ENCODE measurements at places on chromosomes 16 and 17.

GRCh38 chr16:49932434-49932833, 76.5 kb upstream of the ZNF423 start:
- no peak for DNase-seq

GRCh38 chr17:2338315-2338657, 985 bp downstream of the SGSM2 start:
- DNase-seq = peak; percentile 29

GRCh38 chr17:19383681-19384470, 3.1 kb downstream of the MFAP4 start:
- DNase-seq = no peak

GRCh38 chr17:50147841-50148225, 2.6 kb downstream of the PPP1R9B start:
- no peak for DNase-seq

DNA sequence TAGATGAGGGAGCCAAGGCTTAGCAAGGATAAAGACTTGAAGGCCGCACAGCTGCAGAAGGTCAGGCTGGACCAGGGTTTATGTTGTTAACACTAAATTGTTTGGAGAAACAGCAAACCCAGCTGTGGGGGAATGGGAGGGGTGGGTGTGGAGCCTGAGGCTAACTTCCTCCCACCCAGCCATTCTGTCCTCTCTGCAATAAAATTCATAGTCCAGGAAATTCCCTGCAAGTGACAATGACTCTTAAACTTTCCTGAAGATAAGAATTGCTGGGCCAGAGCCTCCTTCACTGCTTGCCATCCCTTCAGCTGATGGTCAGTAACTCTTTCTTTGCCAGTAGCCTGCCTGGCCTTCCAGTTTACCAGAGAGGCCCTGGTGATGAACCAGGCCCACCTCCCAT, 19.4 kb upstream of the ATP5MC1 start:
- DNase-seq = no peak

DNA sequence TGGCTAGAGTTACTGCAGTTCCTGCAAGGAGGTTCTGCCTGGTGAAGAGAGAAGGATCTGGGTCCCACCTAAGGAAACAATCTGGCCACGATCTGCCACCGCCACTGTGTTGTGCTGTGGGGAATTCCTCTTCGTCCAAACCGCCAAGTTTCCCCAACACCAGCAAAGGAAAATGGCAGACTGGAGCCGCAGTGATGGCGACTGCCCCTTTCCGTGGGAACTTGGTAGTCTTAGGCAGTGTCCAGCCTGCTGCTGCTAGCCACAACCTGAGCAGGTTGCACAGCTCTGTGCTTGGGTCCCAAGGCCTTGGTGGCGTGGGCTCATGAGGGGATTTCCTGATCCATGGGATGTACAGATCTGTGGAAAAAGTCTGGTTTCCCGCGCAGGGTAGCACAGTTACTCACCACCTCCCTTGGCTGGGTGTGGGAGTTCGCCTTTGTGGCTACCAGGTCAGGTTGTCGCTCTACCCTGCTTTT, 28.6 kb downstream of the NFATC3 start:
- DNase-seq = no peak

DNA sequence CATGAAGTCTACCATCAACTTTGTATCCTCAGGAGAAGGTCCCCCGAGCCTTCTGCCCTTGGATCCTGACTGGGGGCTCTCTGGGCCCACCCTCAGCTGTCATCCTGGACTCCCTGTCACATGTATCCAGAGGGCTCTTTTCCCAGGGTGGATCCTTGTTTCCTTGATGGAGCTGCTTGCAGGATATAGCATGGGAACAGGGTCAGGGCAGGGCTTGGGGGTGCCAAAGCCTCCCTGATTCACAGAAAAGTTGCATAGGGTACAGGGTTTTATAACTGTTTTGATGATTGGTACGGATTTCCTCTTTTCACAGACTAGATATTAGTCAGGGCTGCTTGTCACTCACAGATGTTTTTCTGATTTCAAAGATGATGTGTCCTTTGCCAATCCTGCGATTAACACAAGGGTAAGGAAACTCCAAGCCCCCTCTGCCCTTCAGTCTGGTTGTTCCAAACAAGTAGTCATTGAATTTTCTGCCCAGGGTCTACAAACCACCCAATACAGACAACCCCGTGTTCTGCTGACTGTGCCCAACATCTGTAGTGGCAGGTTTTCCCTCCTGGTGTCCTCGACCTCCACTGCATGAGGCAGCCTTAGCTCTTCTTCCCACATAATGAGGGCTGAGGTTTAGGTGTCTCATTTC, 20.6 kb upstream of the SLC35G3 start:
- DNase-seq = peak; percentile 35

DNA sequence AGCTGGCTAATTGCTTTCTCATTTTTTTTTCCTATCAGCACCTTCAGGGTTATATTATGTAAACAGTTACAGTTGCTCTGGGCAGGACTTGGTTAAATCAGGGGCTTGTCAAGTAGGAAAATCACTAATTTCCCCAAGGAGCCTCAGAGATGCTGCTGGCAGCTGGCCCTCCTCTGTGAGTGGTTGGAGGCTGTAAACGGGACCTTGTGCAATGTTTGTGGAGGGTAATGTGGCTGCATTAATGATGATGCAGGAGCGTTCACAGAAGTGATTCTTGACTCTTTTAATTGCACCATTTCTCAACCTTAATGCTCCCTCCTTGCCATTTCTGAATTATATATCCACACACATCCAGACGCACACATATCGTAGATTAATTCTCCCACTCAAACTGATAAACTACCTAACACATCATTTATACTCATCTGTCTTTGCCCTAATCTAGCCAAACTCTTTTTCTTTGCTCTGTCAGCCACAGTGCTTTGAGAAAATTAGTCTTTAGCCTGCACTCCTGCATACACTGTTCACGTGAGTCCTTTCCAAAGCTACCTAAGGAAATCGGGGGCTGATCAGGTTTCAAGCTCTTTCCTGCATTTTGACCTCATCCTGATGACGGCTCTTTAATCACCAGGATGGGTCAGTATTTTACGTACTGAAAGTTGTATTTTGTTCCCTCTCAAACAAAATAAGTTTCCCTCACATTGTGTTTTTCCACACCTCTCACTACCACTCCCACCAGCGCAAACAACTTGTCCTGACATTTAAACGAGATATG, 154.4 kb upstream of the PIRT start:
- no peak for DNase-seq

- DNase-seq = no peak
Observed at GRCh38 chr16:73886426-73886825, 410.2 kb upstream of the PSMD7 start.

DNA sequence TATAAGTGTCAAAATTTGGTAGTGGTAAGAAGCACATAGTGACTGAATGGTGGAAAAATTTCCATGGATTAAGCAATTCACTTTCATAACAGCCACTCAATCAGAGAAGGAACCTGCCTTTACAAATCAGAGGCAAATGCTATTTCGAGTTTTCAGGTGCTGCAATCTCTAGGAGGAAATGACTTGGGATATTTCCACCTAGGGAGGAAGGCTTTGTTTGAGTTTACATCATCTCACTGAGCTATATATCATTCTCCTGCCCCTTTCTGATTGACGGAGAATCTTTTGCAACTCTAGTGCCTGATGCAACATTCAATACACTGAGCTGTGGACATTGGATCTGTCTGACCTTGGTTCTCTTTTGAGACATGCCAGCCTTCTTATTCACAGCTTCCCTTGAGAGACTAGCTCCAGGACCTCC, 26.3 kb downstream of the MARCHF10 start:
- DNase-seq = no peak

DNA sequence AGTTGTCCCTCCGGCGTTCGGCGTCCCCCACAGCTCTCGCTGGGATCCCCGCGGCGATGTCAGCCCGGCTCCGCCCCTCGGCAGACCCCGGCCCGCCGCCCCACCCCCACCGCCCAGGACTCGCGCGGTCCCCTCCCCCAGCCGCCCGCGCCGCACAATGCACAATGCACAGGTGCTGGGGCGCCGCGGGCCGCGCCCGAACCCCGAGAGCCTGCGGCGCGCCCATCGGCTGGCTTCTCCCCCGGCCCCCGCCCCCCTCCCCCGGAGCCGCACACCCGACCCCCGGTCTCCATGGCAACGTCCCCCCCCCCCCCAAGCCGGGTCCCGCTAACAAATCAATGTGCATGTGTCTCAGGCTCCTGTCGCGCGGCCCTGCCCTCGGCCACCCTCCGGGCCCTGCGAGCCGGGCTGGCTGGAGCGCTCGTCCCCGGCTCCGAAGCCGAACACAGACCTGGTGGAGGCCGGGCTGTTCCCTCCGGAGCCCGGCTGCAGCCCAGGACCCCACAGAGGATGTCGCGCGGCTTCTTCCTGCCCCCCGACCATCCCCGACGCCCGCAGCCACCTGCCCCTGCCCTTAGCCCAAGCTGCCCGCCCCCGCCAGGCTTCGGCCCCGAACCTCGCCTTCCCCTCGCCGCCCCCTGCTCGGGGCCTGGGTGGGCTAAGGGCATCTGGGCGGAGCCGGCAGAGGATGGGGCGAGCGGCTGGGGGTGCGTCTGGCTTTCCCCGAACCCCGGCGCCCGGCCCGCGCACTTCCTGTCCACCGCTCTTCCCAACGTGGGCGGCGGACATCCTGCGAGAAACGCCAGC, 818 bp upstream of the CBX8 start:
- DNase-seq = no peak

GRCh38 chr17:45243750-45244149, 18.1 kb downstream of the SPATA32 start:
- no peak for DNase-seq

DNA sequence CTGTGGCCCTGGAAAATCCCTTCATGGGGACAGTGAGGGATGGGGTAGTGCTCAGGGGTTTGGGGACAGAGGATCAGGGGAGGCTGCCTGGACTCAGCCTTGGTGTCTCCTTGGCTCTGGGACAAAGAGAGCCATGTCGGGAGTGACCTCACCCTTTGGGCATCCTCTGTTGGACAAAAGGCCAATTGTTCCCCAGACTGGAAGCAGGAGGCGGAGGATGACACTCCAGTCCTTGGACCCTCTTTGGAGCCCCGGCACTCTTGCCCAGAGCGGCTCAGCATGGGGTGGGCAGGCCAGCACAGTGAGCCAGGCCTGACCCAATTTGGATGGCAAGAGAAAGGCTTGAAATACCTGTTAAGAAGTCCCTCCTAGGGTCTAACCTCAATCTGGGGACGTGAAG, 39.4 kb upstream of the PHB1 start:
- no peak for DNase-seq

DNA sequence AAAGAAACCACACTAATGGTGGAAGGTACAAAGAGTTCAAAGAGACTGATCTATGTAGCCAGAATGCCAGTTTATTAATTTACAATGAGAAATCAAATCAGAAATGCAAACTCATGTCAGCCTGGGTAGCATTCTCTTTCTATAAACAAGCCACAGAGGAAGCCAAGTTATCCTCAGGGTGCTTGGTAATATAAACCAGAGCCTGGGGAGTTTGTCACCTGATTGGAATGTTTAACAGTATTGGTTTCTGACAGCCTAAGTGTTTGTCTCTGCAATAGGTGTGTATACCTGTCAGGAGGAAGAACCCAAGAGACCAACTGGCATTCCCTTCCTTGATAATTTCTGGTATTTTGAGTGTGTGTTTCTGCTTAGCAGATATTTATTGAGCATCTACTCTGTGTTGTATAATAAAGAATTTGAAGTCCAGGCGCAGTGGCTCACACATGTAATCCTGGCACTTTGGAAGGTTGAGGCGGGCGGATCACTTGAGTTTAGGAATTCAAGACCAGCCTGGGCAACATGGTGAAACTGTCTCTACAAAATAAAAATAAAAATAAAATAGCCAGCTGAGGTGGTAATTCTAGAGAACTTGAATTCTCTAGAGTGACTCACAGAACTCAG, 3.1 kb upstream of the C17orf58 start:
- no peak for DNase-seq

DNA sequence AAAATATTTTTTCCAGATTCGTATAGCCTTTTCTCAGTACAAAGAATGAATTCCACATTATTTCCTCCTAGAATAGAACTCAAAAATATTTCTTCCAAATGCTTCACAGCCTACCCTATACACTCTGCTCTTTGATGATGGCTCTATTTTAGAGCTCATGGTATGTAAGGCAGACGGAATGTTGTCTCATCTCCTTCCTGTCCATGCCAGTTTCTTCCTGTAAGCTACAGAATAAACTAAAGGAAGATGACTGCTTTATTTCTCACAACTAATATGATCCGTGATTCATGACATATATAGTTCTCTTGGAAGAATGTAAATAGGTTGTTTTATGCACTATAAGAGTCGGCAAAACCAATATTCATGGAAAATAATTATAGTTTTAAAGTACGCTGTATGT, 723.1 kb downstream of the CDH11 start:
- DNase-seq = no peak

GRCh38 chr16:50371936-50372595, 3.3 kb upstream of the BRD7 start:
- peak; percentile 37 for DNase-seq

DNA sequence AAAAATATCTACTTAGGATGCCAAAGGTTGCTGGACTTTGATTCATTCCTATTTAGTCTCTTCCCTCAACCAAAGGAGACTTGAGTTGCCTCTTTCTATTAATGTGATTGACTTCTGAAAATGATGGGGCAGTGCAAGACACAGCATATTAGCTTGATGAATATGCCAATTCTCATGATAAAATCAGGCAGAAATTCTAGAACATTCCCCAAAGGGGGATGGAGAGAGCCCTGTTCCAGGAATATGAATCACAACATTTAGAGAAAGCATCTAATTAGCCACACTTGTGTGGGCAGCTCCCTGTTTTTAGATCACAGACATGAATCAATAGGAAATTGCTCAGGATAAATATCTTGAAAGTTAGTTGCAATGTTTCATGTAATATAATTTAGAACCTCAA, 584.0 kb upstream of the CDH8 start:
- no peak for DNase-seq

DNA sequence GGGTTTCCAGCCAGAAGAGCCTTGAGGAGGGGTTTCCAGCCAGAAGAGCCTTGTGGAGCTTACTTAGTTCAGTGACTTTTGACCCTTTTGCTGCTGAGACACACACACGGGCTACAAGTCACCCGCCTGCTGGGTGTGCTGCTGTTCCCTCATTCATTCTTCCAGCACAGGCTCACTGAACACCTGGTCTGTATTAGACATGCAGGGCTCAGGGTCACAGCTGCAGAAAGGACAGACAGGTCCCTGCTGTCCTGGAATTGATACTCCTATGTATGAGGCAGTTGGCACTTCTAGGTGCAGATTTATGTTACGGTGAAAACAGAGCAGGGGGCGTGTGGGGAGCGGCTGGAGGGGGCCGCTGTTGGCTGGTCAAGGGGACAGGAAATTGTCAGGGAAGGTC, 6.8 kb downstream of the CACNG4 start:
- DNase-seq = no peak

- DNase-seq = peak; percentile 64
Observed at GRCh38 chr16:24748242-24748641, 18.8 kb downstream of the TNRC6A start.

GRCh38 chr17:8785547-8786413, 13.4 kb downstream of the MFSD6L start:
- peak; percentile 82 for DNase-seq

GRCh38 chr16:53968454-53968853, 264.5 kb downstream of the FTO start:
- no peak for DNase-seq

- DNase-seq = peak; percentile 96
Observed at GRCh38 chr16:29995324-29995910, at the start of gene HIRIP3. Gene HIRIP3, minus strand, starts transcription at chr16:29995617. Its CDS starts 12 bp downstream, at chr16:29995605.
